Progenitor cell of endocrine pancreas (in vitro differentiated cells): ENCODE measurements at places on chromosomes 13 and 19. TPM values are rescaled to one million over a fixed set of nuclear protein-coding genes. Genes with fewer than 3 reads are reported as not detected.

DNA sequence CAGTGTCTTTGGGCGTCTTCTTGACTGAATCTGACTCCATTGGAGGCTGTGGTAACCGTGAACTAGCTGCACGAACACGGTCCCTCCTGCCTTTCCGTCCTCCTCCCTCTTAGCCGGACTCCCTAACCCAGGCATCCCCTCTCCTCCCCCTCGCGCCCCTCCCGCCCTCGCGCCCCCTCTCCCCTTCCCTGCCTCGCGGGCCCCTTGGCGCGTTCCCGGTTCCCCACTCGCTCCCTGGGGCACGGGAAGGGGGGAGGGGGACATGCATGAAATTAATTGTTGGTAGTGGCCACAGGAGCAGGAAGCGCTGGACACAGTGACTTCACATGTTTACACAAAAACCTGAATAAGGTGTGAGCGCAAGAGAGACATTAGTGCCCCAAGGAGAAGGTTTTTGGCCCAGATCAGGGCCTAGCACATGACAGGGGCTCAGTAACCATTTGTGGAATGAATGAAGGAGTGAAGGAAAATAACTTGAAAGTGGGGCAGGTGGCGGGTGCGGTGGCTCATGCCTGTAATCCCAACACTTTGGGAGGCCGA is 279 bp downstream of the DMRTC2 start:
- DNase-seq, result no peak

DNA sequence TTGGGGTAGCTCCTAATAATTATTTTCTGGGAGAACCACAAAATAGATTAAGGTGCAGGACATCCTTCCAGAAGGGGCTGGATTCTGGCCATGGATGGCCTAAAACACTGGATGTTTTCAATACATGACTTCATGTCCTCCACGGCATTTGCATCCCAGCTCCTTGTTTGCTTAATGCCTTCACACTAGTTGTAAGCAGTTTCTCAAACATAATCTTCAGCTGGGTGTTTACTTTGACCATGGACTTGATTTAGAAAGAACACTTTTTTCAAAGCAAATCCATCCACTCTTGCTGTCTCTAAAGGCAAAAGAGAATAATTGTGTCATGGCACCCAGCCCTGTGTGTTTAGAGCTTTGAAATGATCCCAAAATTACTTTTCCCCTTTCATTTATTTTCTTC is 82.5 kb upstream of the GSX1 start:
- no peak for DNase-seq

ACTMAP gene
- total RNA-seq, result 21.1 and 22.5 TPM in 2 replicates

DNA sequence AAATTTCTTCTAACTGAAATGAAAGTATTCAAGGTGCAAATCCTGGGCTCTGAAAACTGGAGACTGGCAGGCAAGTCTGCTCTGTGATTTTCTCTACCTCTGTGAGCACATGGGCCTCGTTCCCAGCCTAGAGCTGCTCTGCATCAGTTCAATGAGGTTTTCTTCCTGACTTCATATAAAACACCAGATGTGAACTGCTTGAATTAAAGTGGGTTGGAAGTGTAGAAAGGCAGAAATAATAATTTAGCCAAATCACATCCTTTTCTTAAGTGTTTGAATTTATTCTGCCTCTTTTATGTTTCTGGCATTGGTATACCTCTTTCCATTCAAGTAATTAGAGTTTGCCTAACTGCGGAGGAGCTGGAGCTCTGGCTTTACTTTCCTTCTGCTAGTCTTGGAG is 540.8 kb downstream of the OLFM4 start:
- DNase-seq, result no peak

DNA sequence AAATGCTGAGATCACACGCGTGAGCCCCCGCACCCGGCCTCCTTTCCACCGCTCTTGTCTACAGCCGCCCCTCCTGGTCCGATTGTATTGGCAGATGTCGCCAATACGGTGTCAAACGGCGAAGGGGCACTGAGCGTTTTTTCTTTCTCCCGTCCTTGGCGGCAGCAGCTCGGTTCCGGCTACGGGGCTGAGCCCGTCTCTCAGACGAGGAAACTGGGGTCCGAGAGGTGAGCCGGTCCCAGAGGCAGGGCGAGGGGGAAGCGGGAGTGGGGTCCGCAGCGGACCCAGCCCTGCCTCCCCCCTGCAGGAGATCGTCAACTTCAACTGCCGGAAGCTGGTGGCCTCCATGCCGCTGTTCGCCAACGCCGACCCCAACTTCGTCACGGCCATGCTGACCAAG is 20.4 kb downstream of the POLRMT start:
- DNase-seq, result no peak
